ENCODE measurements at places on chromosomes 11 and 22. TPM values are rescaled to one million over a fixed set of nuclear protein-coding genes. Genes with fewer than 3 reads are reported as not detected.

CDC42EP1 gene
- 79.1 TPM for total RNA-seq

OR51I2 gene
- not detected for total RNA-seq

OR2AT4 gene
- total RNA-seq, result not detected

ANKK1 gene
- 0.14 TPM for total RNA-seq

DNA sequence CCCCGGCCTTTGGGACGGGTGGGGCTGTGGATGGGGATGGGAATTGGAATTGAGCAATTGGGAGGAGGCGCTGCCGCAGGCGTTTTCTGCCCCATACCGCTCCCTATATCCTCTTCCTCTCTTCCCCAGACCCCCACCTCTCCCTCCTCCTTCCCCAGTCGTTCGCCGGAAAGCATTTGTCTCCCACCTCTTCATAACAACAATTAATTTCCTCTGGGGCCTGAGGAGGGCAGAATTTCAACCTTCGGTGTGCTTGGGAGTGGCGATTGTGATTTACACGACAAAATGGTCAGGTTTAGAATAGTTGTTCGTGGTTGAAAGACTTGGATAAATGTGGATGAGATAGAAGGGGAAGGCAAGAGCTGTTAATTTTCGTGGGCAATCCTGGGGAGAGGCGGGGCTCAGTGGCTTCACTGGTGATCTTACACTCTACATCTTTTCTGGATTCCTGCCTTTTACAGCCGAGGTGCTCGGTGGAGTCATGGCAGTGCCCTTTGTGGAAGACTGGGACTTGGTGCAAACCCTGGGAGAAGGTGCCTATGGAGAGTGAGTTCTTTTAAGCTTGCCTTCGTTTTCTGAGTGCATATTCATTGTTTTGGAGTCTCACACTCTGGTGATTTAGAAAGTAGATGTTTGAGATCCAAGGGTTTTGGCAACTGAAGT lies 1.5 kb downstream of the CHEK1 start:
- peaks cover 16% of the 10 kb centered on the region for H3K4me1 ChIP-seq
- peak overlapping the region; percentile 71 for H3K4me3 ChIP-seq
- H3K27ac ChIP-seq, result peak overlapping the region; percentile 97
- no peak for DNase-seq
- H3K36me3 ChIP-seq, result peaks cover 9% of the 10 kb centered on the region

DNA sequence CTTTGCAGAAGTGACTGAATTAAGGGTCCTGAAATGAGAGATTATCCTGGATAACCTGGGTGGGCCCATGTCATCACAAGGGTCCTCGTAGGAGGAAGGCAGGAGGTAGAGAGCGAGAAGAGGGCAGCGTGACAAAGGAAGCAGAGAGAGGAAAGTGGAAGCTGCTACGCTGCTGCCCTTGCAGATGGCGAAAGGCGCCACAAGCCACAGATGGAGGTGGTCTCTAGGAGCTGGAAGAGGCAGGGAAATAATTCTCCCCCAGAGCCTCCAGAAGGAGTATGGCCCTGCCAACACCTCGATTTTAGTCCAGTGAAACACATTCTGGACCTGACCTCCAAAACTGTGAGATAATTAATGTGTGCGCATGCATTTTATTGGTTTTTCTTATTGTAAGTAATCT lies 13.4 kb downstream of the TMEM184B start:
- H3K27me3 ChIP-seq, result no peaks in the 10 kb centered on the region
- H3K27ac ChIP-seq, result peak overlapping the region; percentile 77
- H3K4me3 ChIP-seq, result no peak overlapping the region
- H3K36me3 ChIP-seq, result peaks cover 18% of the 10 kb centered on the region
- peaks cover 54% of the 10 kb centered on the region for H3K4me1 ChIP-seq
- DNase-seq, result no peak

- H3K4me1 ChIP-seq, result no peaks in the 10 kb centered on the region
- no peaks in the 10 kb centered on the region for H3K36me3 ChIP-seq
- no peaks in the 10 kb centered on the region for H3K27me3 ChIP-seq
- H3K4me3 ChIP-seq, result no peak overlapping the region
- DNase-seq, result no peak
Measured at GRCh38 chr11:20771681-20772080, 102.3 kb downstream of the NELL1 start.

CEND1 gene
- not detected for total RNA-seq

UQCR10 gene
- total RNA-seq, result 53.4 TPM

GRCh38 chr11:92249156-92249753 lies 24.6 kb downstream of the FAT3 start:
- no peak overlapping the region for H3K4me3 ChIP-seq

GGTLC3 gene
- not detected for total RNA-seq

DNA sequence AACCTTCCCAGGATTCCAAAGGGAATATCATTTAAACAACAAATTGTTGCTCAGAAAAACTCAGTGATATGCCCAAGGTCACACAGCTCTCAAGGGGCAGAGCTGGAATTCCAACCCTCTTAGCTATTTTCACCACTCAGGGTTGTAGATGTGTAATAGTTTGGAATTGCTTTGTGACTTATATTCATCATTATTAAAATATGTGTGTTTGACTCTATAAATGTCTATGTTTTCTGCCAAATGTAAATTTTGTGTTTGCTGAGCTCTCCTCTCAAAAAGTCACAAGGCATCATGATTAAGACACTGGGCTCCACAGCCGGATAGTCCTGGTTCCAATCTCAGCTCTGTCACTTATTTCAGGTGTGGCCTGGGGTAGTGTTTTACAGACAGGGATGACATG lies 407.3 kb downstream of the TMEM135 start:
- no peak for DNase-seq
- no peaks in the 10 kb centered on the region for H3K4me1 ChIP-seq
- no peak overlapping the region for H3K4me3 ChIP-seq
- H3K27ac ChIP-seq, result no peak overlapping the region
- no peaks in the 10 kb centered on the region for H3K27me3 ChIP-seq
- no peaks in the 10 kb centered on the region for H3K36me3 ChIP-seq

- peaks cover 38% of the 10 kb centered on the region for H3K36me3 ChIP-seq
- no peaks in the 10 kb centered on the region for H3K27me3 ChIP-seq
- H3K27ac ChIP-seq, result peak overlapping the region; percentile 59
- DNase-seq, result no peak
Measured at GRCh38 chr11:17098038-17098437, 20.6 kb upstream of the RPS13 start.

GRCh38 chr11:36464720-36465119 lies 45.4 kb downstream of the TRAF6 start:
- DNase-seq, result no peak
- H3K27me3 ChIP-seq, result no peaks in the 10 kb centered on the region
- no peak overlapping the region for H3K27ac ChIP-seq
- no peaks in the 10 kb centered on the region for H3K36me3 ChIP-seq
- H3K4me1 ChIP-seq, result peaks cover 6% of the 10 kb centered on the region

GRCh38 chr11:8808226-8808585 lies 102.8 kb upstream of the AKIP1 start:
- peaks cover 85% of the 10 kb centered on the region for H3K4me1 ChIP-seq
- no peak for DNase-seq
- no peak overlapping the region for H3K4me3 ChIP-seq
- no peaks in the 10 kb centered on the region for H3K36me3 ChIP-seq
- H3K27ac ChIP-seq, result peak overlapping the region; percentile 81

GRCh38 chr11:116881143-116881542 lies 43.7 kb upstream of the APOA1 start:
- no peaks in the 10 kb centered on the region for H3K4me1 ChIP-seq
- H3K27me3 ChIP-seq, result no peaks in the 10 kb centered on the region
- H3K4me3 ChIP-seq, result no peak overlapping the region
- H3K36me3 ChIP-seq, result no peaks in the 10 kb centered on the region
- no peak for DNase-seq

- no peaks in the 10 kb centered on the region for H3K36me3 ChIP-seq
- no peaks in the 10 kb centered on the region for H3K27me3 ChIP-seq
- H3K4me1 ChIP-seq, result peaks cover 18% of the 10 kb centered on the region
- DNase-seq, result no peak
- no peak overlapping the region for H3K4me3 ChIP-seq
- no peak overlapping the region for H3K27ac ChIP-seq
Measured at GRCh38 chr22:21626735-21627469, 2.9 kb downstream of the YDJC start.

ACCSL gene
- not detected for total RNA-seq

GRCh38 chr22:45831394-45831793 lies 145.6 kb downstream of the WNT7B start:
- no peak overlapping the region for H3K27ac ChIP-seq
- H3K4me1 ChIP-seq, result no peaks in the 10 kb centered on the region
- DNase-seq, result no peak
- H3K36me3 ChIP-seq, result no peaks in the 10 kb centered on the region

DNA sequence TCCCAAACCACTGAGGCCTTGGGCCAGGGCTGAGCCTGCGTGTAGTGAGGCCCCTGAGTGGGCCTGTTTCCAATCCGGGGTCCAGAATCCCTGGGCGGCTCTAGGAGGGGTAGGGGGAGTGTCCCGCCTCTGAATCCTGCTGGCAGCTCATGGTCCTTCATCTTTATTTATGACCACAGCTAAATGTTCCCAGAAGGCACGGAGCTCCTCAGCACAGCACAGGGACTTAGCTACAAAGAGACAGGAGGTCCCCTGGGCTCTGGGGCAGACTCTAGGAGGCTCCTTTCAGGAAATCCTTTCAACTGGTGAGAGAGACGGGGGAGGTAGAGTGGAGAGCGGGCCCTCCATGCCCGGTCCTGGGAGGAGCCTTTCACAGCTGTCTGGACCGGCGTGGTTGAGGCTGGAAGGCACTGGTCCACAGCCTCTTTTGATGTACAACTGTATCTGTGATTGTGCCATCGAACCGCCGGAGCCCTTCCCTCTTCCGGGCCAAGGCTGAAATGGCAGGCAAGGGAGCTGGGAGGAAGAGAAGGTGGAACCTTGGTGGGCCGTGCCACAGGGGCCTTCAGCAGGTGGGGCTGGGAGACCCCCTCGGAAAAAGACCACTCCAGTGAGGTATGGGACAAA lies 46.8 kb downstream of the SCUBE1 start:
- no peak overlapping the region for H3K4me3 ChIP-seq
- H3K4me1 ChIP-seq, result peaks cover 18% of the 10 kb centered on the region
- no peak for DNase-seq
- no peaks in the 10 kb centered on the region for H3K36me3 ChIP-seq
- no peaks in the 10 kb centered on the region for H3K27me3 ChIP-seq

DNA sequence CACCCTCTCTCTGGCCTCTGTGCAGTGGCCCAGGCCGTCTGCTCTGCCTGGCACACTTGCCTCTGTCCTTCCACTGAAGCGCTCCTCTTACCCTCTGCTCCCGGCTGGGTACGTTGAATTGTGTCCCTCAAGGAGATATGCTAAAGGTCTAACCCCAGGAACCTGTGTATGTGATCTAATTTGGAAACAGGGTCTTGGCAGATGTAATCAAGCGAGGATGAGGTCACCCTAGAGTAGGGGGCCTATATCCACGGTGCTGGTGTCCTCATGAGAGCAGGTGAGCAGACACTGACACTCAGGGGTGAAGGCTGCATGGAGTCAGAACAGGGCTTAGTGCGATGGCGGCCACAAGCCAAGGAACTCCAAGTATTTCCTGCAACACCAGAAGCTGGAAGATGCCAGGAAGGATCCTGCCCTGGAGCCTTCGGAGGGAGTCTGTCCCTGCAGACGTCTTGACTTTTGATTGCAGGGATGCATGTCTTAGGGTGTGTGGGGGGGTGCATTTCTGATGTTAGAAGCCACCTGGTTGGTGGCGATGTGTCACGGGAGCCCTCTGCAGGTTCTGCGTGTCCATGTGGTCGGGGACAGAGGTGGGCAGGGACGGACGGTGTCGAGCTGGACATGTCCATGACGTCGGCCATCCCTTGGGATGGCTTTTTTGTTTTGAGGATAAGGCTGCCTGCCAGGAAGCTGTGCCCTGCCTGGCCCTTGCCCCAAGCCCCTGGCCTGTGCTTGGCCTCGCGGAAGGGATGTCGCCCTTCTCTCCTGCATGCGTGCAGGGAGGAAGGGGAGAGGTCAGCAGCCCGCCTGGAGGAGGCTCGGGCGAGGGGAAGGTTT lies 68.6 kb downstream of the LRP5 start:
- H3K27ac ChIP-seq, result peak overlapping the region; percentile 84
- no peaks in the 10 kb centered on the region for H3K27me3 ChIP-seq
- H3K36me3 ChIP-seq, result no peaks in the 10 kb centered on the region
- H3K4me1 ChIP-seq, result peaks cover 75% of the 10 kb centered on the region

GRCh38 chr22:39327995-39328754 lies 8.8 kb upstream of the RPL3 start:
- H3K27me3 ChIP-seq, result no peaks in the 10 kb centered on the region
- H3K4me3 ChIP-seq, result no peak overlapping the region
- H3K36me3 ChIP-seq, result no peaks in the 10 kb centered on the region
- H3K27ac ChIP-seq, result no peak overlapping the region
- DNase-seq, result no peak

- no peak for DNase-seq
- H3K36me3 ChIP-seq, result peaks cover 9% of the 10 kb centered on the region
- no peaks in the 10 kb centered on the region for H3K27me3 ChIP-seq
- H3K4me1 ChIP-seq, result peaks cover 14% of the 10 kb centered on the region
Measured at GRCh38 chr11:111870522-111870885, 877 bp downstream of the ALG9 start.

DNA sequence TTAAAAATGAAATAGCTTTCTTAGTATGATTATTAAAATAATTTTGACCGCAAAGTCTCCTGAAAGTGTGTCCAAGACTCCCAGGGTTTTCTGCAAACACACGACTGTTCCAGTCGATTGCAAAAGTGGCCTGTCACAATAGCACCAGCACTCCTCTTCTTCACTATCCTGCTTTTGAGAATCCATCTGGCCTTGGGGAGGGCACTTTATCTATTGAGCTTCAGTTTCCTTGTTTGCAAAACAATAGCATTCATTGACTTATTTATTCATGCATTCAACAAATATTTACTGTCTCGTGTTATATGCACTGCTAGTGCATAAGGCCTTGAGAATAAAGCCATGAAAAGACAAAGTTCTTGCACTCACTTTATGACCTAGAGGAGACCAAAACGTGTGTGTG lies 96.2 kb upstream of the NTM start:
- H3K27ac ChIP-seq, result no peak overlapping the region
- H3K4me3 ChIP-seq, result no peak overlapping the region
- H3K4me1 ChIP-seq, result no peaks in the 10 kb centered on the region

TPP1 gene
- 87.6 TPM for total RNA-seq

- H3K36me3 ChIP-seq, result no peaks in the 10 kb centered on the region
- H3K4me1 ChIP-seq, result peaks cover 15% of the 10 kb centered on the region
- no peak overlapping the region for H3K4me3 ChIP-seq
- peak overlapping the region; percentile 61 for H3K27ac ChIP-seq
Measured at GRCh38 chr22:45262931-45263462, 21.8 kb upstream of the UPK3A start.

MPZL3 gene
- 10.5 TPM for total RNA-seq

- H3K27ac ChIP-seq, result no peak overlapping the region
- H3K4me1 ChIP-seq, result no peaks in the 10 kb centered on the region
- H3K36me3 ChIP-seq, result no peaks in the 10 kb centered on the region
- no peak for DNase-seq
Measured at GRCh38 chr11:116721988-116722387, 50.8 kb downstream of the BUD13 start.

P4HA3 gene
- not detected for total RNA-seq

GRCh38 chr11:9943386-9944110 lies 279.7 kb downstream of the SWAP70 start:
- H3K4me1 ChIP-seq, result no peaks in the 10 kb centered on the region
- no peak for DNase-seq
- no peaks in the 10 kb centered on the region for H3K36me3 ChIP-seq
- H3K4me3 ChIP-seq, result no peak overlapping the region
- no peak overlapping the region for H3K27ac ChIP-seq

Data from upper lobe of left lung (tissue), 6 donors.